ENCODE measurements at places on chromosomes 6 and 20. TPM values are rescaled to one million over a fixed set of nuclear protein-coding genes. Genes with fewer than 3 reads are reported as not detected.
A peak's percentile ranks its signal among the peaks of the same experiment; 100 is the strongest.

GRCh38 chr6:30510419-30511168 is 21.3 kb downstream of the HLA-E start:
- DNase-seq: no peak

DNA sequence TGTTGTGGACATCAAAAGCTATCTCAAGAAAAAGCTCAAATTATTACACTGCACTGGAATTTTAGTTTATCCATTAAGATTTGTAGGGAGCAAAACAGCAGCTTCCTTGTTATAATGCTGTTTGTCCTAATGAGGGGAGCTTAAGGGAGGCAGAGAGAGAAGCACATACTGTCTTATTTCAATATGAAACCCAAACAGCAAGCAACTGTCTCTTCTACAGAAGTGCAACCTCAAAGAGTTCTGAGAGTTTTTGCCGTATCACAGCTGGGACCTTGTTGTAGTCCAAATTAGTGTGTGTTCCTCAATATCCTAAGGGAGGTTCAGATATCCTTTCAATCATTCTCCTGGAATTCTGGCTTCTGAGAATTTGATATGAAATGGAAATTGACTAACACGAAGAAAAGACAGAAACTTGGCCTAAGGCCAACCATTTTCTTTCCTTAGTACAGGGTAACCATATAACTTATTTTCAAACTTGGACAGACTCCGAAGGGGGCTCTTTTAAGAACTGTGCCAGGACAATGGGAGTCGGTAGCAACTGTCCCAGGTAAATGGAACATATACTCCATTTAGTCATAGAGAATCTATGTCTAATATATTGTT is 149.3 kb upstream of the CCN2 start:
- DNase-seq: no peak

- DNase-seq: no peak
Observed at GRCh38 chr6:155444120-155444917, 11.3 kb downstream of the NOX3 start.

RAET1E gene
- 0.89 TPM for total RNA-seq

DNA sequence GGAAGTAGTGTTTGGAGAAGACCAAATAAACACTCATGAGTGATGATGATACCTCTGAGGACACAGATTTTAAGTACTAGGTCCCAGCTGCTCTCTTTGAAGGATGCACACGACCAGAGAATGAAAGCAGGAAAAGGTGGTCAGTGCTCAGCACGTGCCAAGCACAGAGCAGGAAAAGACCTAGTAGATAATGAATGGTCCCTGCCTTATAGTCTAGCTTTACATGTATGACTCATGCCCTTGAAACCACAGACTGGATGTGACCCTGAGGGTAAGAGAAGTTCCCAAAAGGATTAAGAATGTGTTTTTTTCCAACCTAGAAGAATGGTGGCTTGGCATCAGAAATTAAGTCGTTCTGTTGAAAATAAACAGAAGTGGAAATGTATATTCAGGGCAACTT is 2.8 kb upstream of the MC3R start:
- DNase-seq: no peak

ARMH2 gene
- total RNA-seq: not detected

DNA sequence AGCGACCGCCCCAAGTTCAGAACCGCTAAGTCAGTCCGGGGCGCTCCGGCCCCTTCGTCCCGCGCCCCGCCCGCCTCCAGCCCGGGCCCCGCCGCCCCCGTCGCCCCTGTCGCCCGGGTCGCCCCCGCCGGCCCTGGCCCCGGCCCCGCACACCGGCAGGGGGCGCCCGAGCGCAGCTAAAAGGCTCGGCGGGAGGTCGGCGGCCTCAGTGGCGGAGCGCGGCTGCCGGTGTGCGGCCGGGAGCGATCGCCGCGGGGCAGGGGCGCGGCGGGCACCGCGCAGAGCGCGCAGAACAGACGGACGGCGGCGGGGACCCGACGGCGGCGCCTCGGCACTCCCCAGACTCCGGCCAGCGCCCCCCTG is at the start of gene FNDC1:
FNDC1 (plus strand) TSS at position 208 of the 363 bp plus-strand sequence. CDS start 197 bp downstream, outside the sequence.
- peak; percentile 44 for DNase-seq

COL11A2 gene
- total RNA-seq: 1.3 TPM

TUBB1 gene
- total RNA-seq: 0.15 TPM

GRCh38 chr6:4370066-4370465 is 234.7 kb upstream of the ECI2 start:
- DNase-seq: no peak

RCAN2 gene
- 112 TPM for total RNA-seq

AP5S1 gene
- 11.8 TPM for total RNA-seq

DNA sequence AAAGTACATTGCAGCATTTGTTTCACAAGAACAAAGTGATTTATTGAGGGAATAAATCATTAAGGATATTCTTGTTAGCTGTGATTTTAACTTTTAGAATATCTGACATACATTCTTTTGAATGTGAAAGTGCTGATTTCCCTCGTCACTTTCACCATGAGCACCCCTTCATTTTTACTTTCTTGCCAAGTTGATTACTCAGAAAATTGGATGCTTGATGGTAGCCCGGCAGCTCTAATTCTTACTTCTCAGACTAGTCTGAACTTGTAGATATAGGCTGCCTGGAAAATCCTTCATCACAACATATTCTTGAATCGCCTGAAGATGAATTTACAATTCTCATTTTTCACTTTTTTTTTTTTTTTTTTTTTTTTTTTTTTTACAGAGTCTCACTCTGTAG is 147.1 kb upstream of the SMLR1 start:
- DNase-seq: no peak

PROKR2 gene
- not detected for total RNA-seq

DNA sequence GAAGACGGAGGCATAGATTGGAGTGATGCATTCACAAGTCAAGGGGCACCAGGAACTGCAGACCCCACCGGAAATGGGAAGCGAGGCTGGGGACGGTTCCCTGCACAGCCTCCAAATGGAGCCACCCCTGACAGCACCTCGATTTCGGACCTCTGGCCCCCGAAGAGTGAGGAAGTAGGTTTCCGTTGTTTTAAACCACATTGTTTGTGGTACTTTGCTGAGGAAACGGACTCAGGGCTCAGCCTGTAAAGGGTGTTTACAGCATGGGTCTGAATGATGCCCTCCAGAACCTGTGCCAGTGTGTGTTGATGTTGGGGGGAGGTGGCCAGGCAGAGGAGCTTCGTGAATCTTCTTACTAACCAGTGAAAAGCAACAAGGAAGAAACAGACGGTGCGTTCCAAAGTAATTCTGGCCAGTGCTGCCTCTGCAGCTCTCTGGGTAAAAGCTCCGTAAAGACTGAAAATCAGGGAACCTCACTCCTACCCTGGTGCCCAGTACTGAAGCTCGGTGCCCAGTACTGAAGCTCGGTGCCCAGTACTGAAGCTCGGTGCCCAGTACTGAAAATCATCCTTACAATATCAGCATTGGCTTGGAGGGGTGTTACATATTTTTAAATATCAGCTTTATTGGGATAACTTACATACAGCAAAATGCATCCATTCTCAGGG is 30.1 kb upstream of the CCR6 start:
- no peak for DNase-seq

GRCh38 chr6:37877373-37878149 is 58.0 kb downstream of the ZFAND3 start:
- no peak for DNase-seq

GRCh38 chr6:71463061-71463460 is 174.4 kb downstream of the OGFRL1 start:
- no peak for DNase-seq

DNA sequence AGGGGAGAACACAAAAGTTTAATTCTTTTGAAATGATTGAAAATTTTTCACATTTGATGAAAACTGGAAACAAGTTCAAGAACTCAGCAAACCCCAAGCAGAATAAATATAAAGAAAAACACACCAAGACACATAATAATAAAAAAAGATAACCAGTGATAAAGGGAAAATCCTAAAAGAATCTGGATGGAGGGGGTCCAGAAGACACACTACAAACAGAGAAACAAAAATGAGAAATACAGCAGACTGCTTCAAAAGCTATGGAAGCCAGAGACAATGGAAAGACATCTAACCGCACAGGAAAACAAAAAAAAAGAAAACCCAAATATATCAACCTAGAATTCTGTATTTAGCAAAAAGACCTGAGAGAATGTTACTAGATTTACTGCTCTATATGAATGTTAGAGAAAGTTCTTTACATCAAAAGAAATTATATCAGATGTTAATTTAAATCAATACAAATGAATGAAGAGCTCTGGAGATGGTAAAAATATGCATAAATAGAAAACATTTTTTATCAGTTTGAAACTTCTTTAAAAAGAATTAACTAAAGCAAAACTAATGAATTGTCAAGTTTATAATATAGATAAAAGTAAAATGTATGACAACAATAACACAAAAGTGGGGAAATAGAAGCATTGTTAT is 310.7 kb upstream of the PREP start:
- DNase-seq: no peak

DNA sequence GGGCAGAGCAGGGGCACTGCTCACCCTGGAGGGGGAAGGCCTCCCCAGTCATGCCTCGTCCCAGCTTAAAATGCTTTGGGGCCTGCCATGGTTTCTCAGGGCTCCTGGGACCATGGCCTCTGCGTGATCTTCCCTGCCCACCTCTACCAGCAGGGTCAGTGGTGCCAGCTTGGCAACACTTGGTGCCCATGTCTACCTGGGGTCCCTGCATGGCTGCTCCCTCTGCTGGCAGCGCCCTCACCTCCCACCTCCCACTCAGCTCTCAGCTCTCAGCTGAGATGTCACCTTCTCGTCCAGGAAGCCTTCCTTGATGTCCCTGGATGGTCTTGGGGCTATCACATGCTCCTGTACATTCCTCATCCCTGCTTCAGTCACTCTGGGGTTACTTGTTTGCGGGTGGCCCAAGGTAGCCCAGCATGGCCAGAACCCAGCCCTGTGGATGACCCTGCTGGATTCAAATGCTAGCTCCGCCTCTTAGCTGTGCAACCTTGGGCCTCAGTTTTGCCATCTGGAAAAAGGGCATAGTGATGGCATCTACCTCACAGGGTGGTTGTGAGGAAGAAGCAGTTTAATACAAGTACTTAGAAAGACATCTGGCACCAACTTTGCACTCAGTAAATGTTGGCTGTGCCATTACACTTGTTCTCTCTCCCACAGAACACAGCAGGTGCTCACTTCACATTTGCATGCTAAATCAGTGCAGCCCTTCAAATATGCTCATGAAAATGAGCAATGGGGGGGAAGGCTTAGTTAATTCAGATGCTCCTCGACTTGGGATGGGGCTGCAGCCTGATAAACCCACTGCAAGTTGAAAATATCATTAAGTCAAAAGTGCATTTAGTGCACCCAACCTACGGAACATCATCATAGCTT is 53.5 kb upstream of the PTPN1 start:
- no peak for DNase-seq

GRCh38 chr6:12333128-12333527 is 43.0 kb downstream of the EDN1 start:
- no peak for DNase-seq

GRCh38 chr6:5667737-5668136 is 339.0 kb downstream of the NRN1 start:
- DNase-seq: no peak

DNA sequence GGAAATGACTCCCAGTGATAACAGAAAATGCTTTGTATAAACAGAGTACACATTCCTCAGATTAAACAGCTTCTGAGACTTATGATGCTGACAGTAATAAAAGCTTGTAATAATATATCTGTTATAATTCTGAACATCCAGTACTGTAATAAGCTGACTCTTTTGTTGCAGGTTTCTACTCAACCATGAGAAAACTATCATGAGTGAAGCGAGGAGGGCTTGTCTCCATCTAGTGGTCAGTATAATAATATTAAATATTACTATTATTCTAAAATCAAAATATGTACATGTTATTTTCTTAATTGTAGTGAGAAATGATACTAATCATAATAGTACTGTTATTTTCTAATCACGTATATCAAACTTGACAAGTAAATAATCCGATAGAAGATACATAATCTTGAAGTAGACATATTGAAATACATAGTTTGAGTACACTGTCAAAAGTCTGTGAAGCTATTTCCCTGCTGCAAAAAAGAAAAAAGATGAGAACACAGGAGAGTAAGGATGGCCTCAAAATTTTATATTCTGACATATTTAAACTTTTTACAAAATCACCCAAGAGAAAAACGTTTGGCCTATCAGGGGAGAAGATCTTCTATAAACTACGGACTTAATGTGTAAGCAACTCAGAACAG is 183.1 kb downstream of the MOXD1 start:
- DNase-seq: no peak

- no peak for DNase-seq
Observed at GRCh38 chr20:44810391-44811149, at the start of gene RIMS4. Gene RIMS4 (minus strand): TSS chr20:44810546. CDS start chr20:44810271, 275 bp downstream.

DNA sequence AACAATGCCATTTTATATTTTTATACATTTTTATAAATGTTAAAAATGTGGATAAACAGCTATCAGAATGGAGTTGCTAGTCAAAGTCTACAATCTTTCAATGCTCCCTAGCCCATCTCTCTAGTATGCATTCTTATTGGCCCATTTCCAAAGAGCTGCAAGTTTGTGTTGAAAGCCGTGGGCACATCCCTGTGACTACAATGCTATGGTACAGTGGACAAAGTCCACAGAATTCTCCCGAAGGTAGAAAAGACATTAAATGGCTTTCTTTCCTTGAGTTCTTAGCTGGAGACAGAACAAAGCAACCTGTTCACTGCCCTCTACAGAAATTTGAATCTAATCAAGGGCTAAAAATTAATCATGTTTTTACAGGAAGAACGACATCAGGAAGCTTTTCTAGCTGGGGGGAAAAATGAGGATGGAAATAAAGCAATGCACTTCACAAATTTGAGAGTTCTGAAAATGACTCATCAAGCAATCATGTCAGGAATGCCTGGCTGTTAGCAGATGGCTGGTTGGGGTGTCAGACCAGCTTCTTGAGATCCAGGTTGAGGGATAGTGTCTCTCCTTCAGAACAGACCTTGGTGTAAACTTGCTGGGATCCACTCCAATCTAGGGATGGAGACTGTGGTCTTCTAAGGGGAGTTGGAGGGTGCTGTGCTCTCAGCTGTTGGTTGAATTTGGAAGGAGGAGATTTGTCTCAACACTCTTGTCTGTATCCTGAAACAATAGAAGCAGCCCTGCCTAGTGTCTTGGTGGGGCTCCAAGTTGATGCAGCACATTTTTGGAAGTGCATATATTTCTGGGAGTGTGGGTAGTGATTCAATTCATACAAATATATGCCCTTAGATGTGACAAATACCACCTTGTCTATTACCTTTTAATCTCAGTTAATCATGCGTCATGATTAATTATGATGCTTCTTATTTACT is 143.4 kb upstream of the PHACTR1 start:
- DNase-seq: no peak

All from left cardiac atrium (tissue), 4 donors.